H54 (cell line): ENCODE measurements at places on chromosomes 5 and 9.

DNA sequence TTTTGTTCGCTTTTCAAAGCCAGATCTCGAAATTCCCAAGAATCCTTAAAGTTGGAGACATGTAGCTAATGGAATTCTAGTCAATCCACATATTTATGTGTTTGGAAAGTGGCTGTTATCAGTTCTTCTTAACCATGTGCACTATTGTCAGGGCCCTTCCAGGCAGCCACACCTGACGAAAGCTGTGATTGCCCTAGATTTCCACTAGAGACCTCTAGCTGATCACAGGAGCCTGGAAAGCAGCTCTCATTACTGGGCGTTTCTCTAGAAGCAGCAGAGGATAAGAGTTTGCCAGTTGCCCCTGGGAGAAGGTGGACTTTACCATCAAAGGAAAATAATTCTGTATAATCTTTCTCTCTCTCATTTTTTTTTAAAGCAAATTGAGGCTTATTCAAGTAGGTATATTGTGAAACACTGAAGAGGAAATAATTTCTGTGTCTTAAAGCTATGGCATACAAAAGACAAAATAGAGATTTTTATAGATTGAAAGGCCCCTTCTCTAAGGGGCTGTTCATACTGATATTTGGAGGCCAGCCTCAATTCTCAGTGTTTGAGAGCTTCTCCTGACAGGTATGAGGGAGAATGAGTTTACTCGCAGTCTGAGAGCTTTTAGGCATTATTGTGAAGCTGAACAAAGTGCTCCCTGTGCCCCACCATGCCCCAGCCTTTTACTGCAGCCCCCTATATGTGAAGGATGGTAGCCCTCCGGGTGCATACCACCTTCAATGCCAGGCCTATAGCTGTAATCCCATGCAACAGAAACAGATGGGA is 405.4 kb upstream of the ACTBL2 start:
- peak; percentile 39 for DNase-seq

GRCh38 chr5:98816582-98817222 is 43.2 kb downstream of the RGMB start:
- DNase-seq, result no peak

DNA sequence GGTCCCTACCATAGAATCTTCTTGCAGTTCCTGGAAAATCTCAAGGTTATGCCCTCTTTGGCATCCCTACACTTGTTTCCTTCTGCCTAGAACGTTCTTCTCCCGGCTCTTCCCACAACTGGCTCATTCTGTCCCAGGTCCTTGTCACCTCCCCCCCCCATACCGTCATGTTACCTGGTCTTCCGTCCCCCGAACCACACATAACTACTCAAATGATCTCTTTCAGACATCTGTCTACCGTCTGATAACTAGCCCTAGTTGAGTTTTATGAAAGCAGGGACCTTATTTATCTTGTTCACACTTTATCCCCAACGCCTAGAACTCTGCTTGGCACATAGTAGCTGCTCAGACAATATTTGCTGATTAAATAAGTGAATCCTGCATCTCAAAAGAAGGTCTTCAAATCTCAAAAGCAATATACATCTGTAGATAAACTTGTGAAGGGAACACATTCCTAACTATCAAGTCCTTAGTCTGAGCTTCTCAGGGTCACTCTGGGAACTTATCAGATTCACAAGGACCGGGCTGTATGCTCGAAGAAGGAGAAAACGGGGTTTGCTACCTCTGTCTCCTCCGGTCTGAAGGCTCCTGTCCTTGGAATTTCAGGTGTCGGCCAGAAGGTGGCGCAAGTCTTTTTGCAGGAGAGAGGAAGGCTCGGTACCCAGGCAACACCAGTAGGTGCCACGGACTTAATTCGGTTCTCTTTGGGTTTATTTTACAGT is 30.0 kb downstream of the LCP2 start:
- peak; percentile 76 for DNase-seq

- no peak for DNase-seq
Measured at GRCh38 chr5:134133188-134133994, 18.9 kb downstream of the TCF7 start.

- DNase-seq, result no peak
Measured at GRCh38 chr5:105392710-105393149, 1830.1 kb upstream of the NUDT12 start.

DNA sequence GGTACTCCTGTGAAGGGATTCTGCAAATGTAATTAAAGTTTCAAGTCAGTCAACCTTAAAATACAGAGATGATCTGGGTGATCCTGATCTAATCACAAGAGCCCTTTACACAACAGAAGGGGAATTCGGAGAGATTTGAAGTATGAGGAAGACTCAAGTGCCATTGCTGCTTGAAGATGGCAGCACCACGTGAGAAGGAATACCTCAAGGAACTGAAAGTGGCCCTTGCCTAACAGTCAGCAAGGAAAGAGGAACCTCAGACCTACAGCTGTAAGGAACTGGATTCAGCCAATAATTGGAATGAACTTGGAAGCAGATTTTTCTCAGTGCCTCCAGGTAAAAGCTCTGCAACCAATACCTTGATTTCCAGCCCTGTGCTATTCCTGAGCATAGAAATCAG is 87.4 kb downstream of the THBS4 start:
- DNase-seq, result no peak

DNA sequence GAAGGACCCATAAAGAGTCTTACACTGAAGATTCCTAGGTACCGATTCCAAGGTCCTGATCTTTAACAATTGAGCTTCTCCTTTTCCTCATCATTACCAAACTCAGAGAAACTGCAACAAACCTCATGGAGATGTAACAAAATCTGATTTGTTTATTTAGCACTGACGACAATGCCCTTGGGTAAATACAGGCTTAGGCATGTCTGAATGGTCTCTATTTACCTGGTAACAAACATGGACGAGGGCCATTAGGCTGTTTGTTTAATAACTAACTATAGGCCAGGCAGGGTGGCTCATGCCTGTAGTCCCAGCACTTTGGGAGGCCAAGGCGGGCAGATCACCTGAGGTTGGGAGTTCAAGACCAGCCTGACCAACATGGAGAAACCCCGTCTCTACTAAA is 333.3 kb downstream of the AGTPBP1 start:
- no peak for DNase-seq

- no peak for DNase-seq
Measured at GRCh38 chr5:152092580-152092979, 167.9 kb upstream of the GLRA1 start.

DNA sequence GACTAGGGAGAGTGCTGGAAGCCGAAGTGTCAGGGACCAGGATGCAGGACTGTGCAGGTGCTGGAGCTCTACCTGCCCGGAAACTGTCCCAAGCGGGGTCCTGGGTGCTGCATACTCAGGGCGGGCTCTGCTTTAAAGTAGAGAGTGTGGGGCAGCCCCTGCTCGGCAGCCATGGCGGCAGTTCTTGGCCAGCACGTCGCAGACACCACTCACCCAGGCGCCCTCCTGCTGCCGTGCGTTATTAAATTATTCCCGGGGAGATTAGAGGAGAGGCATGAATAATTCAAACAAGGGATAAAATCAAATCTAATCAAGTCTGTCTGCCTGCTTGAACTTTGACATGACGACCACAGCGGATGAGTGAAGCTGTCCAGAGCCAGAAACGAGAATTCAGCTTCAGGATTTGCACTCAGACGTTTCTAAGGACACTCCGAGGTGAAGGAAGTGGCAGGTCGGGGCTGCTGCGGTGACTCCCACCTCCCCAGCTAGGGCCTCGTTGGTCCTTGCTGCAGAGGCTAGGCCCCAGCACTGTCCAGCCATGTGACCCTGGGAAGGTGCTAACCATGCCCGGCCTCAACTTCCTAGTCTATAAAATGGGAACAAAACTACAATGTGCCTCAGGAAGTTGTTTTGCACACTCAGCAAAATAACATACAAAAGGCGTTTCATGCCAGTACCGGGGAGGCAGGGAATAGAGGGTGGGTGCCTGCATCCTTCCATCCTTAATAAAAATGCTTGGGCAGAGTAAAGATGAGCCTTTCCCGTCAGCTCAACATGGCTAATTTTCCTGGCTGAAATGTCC is 91.3 kb upstream of the ADAMTS2 start:
- DNase-seq, result no peak

DNA sequence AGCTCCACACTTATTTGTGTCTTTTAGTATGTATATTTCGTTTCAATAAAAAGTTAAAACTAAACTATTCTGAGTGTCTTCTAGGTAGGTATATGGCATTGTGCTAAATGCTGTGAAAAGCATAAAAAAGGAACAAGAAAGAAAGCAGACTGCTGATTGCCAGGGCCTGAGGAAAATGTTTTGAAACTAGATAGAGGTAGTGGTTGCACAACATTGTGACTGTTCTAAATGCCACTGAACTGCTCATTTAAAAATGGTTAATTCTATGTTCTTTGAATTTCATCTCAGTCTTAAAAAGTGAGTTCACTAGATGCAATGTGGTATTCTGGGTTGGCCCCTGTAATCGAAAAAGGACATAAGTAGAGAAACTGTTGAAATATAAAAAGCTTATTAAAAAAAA is 2.6 kb upstream of the ALAD start:
- no peak for DNase-seq

GRCh38 chr9:4866239-4866969 is 73.7 kb downstream of the RCL1 start:
- no peak for DNase-seq

DNA sequence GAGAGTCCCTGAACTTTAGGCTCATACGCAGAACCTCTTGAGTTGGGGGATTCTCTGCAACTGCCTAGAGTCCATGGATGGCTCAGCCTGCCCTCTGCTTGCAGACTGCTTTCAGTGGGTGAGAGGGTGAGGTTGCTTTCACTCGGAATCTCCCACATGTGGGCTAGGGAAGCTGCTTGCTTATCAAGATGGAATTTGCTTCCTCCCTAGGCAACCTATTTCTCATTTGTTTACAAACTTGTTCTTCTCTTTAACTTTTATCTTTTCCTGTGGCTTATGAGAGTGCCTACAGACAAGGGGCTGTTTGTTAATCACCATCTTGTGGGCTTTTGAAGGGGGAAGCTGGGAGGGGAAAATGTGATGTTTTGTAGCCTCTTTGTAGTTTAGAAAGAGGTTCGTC is 10.0 kb downstream of the TLE4 start:
- no peak for DNase-seq

GRCh38 chr5:76601470-76601869 is 21.7 kb downstream of the F2RL2 start:
- DNase-seq, result no peak

DNA sequence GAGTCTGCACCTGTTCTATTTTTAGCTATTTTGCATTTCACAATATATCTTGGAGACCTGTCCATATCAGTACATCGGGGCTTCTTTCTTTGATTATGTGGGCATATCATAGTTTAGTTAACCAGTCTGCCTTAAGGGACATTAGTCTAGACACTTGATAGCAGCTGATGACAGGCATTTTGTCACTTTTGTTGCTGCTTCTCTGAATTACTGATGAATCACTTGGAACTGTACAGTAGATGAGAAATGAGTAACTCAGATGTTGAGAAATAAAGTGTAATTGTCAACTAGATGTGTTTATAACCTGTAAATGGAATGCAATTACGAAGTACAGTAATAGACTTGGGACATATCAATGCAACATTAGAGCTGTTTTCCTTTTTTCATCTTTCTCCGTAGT is 7.1 kb downstream of the ZFP2 start:
- DNase-seq, result no peak

GRCh38 chr5:67989456-67989855 is 226.1 kb upstream of the PIK3R1 start:
- no peak for DNase-seq

DNA sequence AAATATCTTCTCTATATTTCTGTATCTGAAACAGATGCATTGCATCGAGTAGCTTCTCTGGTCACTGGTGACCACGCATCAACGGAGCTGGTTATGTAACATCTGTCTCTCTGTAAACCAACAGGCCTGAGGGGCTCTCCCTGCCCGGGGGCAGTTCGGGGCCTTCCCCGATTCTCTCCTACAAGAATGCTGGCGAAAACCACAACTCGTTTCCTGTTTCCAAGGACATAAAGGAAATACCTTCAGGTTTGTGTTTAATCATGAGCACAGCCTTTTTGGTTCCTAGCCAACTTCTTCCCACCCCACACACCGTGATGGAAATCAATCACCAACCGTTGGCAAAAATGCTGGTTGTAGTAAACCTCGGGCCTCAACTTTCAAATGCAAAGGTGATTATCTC is 25.1 kb downstream of the GDNF start:
- DNase-seq, result no peak

- no peak for DNase-seq
Measured at GRCh38 chr5:142080248-142080647, 28.3 kb upstream of the NDFIP1 start.

DNA sequence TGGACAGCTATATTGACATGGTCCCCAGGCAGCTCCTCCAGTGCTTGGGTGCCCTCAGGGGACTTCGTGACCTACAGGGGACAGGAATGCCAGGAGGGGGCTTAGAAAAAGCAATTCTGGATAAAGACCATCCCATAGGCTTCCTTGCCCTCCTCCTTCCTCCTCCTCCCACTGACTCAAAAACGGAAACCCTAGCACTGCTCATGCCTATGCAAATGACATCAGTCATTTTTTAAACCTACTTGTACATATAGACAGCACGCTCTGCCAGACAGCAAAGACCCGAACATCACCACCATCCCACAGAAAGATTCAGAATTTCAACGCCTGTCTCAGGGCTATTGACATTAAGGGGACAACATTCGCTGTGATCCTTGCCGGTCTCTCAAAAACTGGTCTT is 11.0 kb downstream of the IGFBPL1 start:
- no peak for DNase-seq

DNA sequence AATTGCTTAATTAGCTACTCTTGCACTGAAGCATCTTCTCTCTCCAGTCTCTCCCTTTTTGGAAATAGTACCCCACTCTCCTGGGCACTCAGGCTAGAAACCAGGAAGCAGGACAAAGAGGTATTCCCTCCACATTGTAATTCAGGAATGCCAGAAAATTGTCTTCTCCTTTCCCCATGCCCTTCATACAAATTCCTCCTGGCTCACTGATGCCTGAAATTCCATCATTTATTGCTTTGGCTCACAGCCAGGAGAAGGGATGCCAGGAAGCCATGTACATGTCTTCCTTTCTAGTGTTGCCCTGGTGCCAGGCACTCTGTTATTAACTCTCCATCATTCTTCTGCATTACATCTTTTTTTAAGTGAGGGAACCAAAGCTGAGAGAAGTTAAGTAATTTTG is 716.5 kb upstream of the C9orf72 start:
- no peak for DNase-seq

- DNase-seq, result no peak
Measured at GRCh38 chr5:534743-535671, 10.8 kb upstream of the SLC9A3 start.

DNA sequence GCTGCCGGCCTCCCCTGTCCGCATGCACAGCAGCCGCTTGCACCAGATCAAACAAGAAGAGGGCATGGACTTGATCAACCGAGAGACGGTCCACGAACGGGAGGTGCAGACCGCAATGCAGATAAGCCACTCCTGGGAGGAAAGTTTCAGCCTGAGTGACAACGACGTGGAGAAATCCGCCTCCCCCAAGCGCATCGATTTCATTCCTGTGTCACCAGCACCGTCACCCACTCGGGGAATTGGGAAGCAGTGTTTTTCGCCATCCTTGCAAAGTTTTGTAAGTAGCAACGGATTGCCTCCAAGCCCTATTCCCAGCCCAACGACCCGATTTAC is 75.3 kb downstream of the PIP5K1B start:
- DNase-seq, result no peak
